ENCODE measurements at places on chromosomes 5 and 9.

DNA sequence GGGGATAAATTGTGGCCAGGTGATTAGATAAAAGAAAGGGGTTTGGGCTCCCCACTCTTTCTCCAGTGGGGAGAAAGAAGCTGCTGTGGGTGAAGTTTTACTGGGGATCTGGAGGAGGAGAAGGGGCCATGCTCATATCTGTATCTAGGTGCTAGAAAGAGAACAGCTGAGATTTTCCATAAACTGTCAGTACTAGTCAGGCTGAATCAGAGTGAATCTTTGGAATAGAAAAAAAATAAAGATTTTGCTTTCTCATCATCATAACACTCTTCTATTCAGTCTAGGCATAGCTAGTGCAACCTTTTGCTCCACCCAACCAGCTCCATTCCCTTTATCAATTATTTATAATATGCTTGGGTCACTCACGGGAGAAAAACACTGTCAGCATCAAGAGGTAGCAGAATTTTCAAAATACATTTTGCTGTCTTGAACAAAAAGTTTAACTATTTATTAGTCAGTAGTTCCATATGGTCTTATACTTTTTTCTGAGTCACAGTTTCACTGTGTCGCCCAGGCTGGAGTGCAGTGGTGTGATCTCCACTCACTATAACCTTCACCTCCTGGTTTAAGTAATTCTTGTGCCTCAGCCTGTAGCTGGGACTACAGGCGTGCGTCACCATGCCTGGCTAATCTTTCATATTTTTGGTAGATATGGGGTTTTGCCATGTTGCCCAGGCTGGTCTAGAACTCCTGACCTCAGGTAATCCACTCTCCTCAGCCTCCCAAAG, 21.3 kb upstream of the ERMP1 start:
- no peak for DNase-seq

DNA sequence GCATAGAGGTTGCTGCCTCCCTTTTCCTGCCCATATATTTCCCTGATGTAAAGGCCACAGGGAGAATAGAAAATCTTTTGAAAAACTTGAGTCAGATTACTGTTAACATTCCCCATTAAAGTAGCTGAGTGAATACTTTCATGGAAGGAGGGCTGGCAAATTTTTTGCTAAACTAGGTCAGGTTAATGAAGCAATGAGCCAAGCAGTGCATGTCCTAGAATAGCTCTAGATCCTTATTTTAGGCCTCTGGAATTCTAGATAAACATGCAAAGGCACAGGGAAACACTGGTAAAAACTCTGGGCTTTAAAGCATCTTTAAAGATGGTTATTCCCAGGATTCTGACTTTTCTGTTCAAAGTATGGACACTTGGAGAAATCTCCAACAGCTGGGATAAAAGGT, 27.9 kb downstream of the TTC1 start:
- DNase-seq: no peak

DNA sequence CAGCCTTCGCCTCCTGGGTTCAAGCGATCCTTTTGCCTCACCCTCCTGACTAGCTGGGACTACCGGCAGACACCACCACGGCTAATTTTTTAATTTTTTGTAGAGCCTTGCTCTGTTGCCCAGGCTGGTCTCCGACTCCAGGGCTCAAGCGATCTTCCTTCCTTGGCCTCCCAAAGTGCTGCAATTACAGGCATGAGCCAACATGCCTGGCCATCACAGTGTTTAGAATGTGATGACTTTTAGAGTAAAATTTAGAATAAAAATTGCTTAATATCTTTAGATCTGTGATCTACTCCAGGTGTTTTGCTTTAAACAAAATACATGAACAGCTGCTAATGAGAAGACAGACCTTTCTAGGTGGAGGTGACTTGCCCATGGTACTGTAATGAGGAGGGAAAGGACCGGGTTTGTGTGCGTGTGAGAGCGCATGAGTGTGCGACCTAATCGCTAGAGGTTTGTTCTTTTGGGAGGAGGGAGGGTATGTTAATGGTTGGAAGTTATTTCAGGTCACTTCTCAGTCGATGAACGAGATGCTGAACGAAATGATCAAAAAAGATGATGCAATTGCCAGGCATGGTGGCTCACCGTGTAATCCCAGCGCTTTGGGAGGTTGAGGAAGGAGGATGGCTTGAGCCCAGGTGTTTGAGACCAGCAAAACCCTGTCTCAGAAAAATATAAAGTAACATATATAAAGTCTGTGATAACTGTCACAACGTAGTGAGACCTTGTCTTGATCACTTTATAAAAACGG, 2.0 kb downstream of the CNOT6 start:
- DNase-seq: no peak

DNA sequence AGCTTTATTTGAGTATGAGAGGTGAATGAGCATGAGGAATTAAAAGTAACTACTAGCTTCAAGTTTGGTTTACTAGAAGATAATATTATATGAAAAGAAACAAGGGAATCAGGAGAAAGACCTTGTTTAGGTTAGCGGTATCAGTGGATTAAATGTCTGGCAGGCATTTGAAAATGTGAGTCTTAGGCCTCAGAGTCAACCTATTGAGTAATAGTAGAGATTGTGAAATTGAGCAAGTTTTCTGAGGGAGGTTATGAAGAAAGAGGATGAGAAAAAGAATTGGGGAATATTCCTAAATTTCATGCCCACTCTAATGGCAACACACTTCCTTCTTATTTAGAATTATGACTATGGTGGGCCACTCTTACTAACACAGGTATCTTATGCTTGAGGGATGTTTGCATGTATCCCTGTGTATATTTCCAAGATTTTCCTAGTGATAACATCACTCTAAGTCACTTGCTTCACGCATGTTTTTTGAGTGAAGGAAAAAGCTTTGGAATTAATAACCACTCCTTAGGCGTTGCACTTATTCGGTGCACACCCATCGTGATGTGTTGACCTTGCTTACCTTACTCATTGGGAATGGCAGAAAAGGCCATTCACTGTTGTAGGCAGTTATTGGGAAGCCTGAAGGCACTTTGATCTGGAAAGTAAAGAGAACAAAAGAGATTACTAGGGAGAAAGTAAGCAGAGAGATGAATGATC, 8.2 kb upstream of the ELL2 start:
- DNase-seq: no peak

- no peak for DNase-seq
These were observed at the start of gene SPAAR for GRCh38 chr9:35909274-35909673. SPAAR (plus strand) TSS chr9:35909490; CDS start chr9:35910464, 974 bp downstream.

- no peak for DNase-seq
These were observed 38.5 kb upstream of the NR4A3 start for GRCh38 chr9:99782962-99783718.

DNA sequence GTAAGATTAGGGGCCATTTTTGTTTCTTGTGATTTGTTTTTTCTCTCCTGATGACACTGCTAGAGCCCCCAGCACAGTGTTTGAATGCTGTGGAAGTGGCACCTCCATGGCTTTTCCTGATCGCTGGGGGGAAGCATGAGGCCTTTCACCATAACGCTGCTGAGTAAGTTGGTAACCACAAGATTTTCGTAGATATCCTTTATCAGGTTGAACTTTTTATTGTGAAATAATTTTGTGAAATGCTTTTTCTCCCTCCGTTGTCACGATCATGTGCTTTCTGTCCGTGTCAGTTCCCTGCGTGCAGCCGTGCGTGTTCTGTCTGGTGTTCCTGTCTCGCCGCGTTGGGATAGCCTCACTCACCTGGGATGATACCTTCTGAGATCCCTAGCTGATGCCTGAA, 59.4 kb downstream of the EHMT1 start:
- no peak for DNase-seq

GRCh38 chr5:180598316-180598701, 7.0 kb upstream of the SCGB3A1 start:
- DNase-seq: no peak

DNA sequence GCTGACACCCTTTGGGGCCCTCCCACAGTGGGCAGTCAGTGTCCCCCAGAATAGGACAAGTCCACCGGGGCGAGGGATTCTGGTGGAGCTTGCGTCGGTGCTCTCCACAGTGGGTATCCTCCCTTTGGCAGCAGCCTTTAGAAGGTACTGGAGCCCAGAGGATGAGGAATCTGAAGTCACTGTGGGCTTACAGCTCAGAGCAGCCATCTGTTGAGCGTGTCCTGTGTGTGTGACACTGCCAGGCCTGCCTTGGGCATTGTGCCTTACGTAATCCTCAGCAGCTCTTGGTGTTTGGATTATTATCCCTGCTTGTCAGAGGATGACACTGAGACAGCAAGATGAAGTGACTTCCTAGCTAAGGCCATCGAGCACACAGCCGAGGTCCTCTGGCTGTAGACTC, 12.6 kb downstream of the URM1 start:
- no peak for DNase-seq

DNA sequence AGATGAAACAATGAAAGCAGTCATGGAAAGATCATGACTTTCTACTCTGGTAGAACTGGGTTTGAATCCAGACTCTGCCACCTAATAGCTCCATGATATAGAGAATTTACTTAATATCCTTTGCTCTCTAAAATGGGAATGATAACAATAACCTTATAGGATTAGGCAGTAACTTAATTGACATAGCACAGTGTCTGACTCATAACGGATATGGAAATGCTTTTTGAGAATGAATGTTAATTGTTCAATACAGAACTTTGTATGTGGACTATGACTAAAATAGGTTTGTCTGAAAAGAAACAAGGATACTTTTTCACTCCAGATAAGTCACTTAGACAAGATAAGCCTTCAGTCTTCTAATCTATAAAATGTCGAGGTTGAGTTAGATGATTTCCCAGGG, 330.7 kb downstream of the PTPRD start:
- DNase-seq: no peak

DNA sequence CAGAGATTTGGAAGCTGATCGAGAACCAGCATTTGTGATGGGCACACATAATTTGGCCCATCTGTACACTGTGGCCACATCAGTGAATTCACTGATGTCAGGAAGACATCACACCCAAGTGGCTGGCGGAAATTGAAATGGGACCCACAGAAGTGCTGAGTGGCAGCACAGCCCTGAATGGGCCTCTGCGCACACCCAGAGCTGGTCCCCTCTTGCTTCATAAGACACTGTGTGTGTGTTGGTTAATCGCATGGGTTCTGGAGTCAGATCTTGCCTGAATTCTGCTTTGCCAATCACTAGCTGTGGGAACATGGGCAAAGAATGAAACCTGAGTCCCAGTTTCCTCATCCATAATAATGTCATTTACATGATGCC, 72.2 kb downstream of the PCSK5 start:
- DNase-seq: no peak

DNA sequence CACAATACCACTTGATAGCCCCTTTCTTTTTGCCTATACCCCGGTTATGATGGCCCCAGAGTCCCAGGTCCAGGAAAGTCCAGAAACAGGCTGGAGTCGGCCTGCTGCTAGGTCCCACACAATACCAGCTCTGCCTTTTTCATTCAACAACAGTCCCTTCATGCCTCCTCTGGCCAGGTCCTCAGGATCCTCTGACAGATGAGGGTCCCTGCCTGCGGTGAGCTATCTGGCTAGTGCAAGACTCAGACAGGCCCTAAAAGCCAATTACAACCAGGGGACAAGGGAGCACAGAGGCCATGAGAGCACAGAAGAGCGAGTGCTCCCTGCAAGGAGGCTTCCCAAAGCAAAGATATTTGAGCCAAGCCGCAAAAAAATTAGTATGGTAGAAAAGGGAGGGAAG, 84.8 kb upstream of the ZBTB43 start:
- no peak for DNase-seq

GRCh38 chr9:122286764-122287163, 22.1 kb downstream of the MRRF start:
- DNase-seq: no peak

DNA sequence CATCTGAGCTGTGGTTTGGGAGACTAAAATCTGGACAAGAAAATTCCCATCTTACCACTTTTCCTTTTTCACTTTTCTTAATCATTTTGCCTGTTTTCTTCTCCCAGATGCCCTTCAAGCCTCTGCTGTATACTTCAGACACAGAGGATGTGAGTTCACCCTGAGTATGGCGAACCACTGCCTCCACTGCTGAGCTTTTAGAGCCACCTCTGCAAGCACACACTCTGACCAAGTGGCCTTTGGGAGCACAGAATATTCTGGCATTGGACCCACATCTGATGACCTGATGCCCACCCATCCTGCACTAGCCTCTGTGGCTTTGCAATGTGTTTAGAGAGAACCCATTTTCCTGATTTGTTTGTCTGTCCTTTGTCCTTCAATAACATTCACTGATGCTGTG, 32.5 kb downstream of the TERT start:
- DNase-seq: no peak

DNA sequence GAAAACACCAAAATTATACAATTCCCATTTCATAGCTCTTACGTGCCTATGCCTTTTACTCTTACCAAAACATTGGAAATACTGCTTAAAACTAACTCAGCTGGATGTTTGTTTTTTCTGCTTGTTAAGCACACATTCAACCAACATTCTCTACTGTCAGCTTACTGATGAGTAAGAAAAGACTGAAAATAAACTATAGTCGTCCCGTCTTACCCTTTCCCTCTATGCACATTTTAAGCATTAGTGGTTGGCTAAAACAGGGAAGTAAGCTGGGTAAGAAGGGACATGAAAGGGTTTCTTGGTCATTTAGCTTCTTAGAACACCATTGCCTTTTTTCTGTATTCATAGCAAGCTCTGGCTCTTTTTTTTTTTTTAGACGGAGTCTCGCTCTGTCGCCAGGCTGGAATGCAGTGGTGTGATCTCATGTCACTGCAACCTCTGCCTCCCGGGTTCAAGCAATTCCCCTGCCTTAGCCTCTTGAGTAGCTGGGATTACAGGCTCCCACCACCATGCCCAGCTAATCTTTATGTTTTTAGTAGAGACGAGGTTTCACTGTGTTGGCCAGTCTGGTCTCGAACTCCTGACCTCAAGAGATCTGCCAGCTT, 232.1 kb upstream of the PCSK5 start:
- no peak for DNase-seq

DNA sequence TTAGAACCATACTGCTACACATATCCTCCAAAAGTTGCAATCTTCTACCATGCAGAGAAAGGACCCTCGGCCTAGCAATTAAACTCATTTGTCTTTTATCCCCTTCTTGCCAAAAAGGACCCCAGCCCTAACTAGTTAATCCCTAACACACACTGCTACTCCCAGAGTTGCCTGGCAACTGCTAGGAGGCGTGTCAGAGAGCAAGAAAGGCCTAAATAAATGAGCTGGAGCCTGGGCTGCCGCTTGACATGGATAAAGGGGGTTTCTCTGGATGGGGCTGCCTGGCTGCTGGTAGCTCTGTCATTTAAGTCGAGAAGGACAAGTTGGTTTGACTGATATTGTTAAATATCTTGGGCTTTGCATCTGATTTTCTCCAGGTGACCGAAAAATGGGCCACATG, 194.8 kb downstream of the CRB2 start:
- DNase-seq: no peak

GRCh38 chr5:163938595-163938994, 433.2 kb downstream of the MAT2B start:
- DNase-seq: peak; percentile 7

DNA sequence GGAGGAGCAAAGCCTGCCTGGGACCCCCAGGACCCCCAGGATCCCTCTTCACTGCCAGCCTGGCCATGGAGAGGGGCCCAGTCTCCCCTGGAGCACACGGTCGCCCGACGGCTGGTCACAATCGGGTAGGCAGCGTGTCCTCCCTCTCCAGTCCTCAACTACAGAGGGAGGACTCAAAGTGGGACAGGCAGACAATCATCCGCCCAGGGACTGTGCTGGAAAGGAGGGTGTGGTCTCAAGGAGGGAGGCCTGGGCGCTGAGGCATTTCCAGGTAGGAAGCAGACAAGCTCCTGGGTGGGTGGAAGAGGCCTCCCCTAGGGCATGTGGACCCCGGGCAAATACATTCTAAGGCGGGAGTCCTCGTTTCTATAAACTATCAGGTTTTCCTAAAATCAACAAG, 93.2 kb upstream of the ADAMTS2 start:
- no peak for DNase-seq

All from EL (cell line).